ENCODE measurements at places on chromosomes 2 and 18. TPM values are rescaled to one million over a fixed set of nuclear protein-coding genes. Genes with fewer than 3 reads are reported as not detected.

CYP26B1 gene
- not detected for total RNA-seq

TMEM198 gene
- total RNA-seq, result 0.45 TPM

MROH2A gene
- total RNA-seq, result not detected

DSG4 gene
- not detected for total RNA-seq

RAD51AP2 gene
- not detected for total RNA-seq

LPIN1 gene
- 76.7 TPM for total RNA-seq

C2orf78 gene
- total RNA-seq, result not detected

TXNDC2 gene
- not detected for total RNA-seq

PLEKHH2 gene
- 1.7 TPM for total RNA-seq

POTEJ gene
- not detected for total RNA-seq

KANSL3 gene
- 57.5 TPM for total RNA-seq

KIAA2012 gene
- total RNA-seq, result not detected

Data from naive thymus-derived CD4-positive, alpha-beta T cell (primary cell).